ENCODE measurements at places on chromosomes 12 and 14.

DNA sequence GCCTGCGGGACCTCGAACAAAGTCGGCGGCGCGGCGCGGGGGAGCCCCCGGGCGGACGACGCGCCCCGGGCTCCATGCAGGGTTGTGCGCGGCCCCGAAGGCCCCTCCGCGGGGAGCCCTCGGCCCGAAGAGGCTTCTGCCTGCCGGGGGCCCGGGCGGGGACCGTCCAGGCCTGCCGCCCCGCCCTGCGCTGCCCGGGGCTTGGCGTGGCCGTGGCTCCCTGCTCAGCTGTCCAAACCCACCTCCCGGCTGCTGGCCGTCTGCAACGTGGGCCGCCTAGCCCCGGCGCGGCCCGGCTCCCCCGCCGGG lies 670 bp downstream of the DYRK2 start:
- no peak for DNase-seq

DNA sequence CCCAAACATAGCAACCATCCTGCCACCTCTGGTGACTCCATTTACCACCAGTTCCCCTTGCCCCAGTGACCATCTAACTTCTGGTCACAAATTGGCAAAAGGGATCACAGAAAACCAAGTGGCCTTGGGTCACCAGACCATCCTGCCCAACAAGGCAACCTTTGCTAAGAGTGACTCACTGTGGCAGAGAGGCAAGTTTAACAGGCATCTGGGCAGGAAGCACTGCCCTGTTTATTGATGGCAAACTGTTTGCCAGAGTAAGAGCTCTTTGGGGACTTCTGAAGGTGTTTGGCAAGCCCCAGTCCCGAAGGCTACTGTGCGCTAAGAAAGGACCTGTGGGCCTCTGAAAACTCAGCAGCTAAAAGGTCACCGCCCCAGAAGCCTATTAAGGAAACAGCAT lies 28.2 kb upstream of the TMEM233 start:
- no peak for DNase-seq

DNA sequence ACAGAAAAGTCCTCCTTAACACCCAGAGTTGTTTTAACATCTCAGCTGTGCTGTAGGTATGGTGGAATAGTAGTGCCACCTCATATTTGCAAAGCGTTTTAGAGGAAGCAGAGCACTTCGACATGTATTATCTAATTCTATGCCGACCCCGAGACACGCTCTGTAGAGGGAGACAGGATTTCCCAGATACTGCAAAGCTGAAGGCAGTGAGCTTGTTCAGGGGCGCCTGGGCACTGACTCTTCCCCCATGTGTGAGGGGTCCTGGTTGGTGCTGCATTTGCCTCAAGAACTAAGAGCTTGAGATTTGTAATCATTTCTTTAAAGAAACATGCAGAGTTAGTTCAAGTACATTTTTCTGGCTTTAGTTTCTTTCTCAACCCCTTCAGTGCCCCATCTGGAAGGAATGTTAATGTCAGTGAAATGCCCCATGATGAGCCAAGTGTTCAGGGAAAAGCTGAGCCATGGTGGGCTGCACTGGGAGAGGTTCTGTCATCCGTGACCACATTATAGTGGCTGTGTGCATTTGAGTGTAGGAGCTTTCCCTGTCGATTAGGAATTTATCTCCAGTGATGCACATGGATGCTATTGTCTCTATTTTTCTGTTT lies 66.3 kb downstream of the MBIP start:
- no peak for DNase-seq

DNA sequence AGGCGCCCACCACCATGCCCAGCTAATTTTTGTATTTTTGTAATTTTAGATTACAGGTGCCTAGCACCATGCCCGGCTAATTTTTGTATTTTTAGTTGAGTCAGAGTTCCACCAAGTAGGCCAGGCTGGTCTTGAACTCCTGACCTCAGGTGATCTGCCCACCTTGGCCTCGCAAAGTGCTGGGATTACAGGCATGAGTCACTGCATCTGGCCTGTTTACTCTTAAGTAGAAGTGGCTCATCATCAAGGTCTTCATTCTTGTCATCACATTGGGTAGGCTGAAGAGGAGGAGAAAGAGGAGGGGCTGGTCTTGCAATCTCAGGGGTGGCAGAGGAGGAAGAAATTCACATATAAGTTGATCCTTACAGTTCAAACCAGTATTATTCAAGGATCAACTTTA lies 152.4 kb upstream of the ATP2B1 start:
- DNase-seq: no peak

DNA sequence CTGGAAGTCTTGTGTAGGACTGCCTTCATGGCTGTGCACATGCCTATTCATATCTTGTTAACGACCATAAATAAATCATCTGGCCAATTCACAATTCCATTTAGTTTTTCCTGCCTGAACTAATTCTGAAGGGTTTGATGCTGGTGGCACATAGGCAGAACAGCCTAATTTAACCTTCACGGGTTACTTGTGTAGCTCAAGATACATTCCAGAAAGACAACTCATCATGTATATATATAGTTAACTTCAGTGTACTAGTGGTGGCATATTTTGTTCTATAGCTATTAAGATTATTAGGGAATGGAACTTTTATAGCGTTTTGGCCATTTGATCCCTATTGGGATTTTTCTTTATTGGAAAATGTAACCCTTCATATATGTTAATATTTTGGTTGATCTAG lies 31.4 kb downstream of the CFAP54 start:
- DNase-seq: no peak

GRCh38 chr12:26697217-26697616 lies 135.8 kb downstream of the ITPR2 start:
- DNase-seq: no peak

GRCh38 chr12:66066137-66066928 lies 64.2 kb downstream of the LLPH start:
- DNase-seq: no peak

GRCh38 chr14:32142754-32143437 lies 58.9 kb upstream of the RNU6-7 start:
- DNase-seq: no peak

GRCh38 chr14:91036741-91037469 lies 23.5 kb downstream of the RPS6KA5 start:
- no peak for DNase-seq

- no peak for DNase-seq
Measured at GRCh38 chr12:76197283-76197682, 112.8 kb upstream of the NAP1L1 start.

DNA sequence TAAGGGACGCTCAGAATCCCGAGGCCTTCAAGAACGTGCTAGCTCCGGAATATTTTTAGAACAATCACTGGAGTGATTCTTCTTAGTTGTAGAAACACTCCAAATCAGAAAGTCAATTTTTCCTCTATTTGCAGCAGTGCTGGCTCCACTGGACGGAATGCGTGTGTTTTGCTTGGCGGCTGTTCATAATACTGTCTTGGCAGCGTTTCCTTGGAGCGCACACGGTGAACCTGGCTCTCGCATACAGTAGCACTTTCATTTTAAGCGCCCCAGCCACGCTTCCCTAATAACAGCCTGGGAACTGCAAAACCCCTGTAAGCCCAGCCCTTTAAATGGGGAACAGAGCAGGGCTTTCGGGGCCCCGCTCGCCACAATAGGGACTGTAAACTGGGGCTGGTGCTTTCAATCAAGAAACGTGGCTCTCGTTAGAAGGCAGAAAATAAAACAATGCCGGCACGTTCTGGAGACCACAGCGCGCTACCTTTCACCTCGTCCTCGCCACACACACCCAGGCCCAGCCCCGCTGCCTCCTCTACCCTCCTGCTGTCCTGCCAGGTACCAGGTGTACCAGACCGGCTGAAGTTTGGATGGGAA lies 79.9 kb downstream of the BCL11B start:
- no peak for DNase-seq

- DNase-seq: no peak
Measured at GRCh38 chr12:124673801-124674617, 106.6 kb upstream of the NCOR2 start.

DNA sequence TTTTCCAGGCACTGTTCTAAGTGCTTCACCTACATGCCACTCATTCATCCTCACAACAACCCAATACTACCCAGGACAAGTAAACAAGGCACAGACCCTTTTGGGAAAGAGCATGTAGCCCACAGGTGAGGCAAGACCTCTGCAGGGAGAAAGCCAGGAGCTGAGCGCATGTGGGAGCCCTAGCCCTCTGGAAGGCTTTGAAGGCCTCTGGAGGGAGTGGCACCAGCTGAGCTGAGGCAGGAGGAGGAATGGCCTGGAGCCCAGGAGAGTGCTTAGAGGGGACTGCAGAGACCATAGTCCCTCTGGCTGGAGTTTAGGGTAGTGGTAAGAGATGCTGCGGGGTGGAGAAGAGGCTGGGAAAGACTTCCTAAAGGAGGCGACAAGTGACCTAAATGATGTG lies 516.5 kb downstream of the FUT8 start:
- DNase-seq: no peak

DNA sequence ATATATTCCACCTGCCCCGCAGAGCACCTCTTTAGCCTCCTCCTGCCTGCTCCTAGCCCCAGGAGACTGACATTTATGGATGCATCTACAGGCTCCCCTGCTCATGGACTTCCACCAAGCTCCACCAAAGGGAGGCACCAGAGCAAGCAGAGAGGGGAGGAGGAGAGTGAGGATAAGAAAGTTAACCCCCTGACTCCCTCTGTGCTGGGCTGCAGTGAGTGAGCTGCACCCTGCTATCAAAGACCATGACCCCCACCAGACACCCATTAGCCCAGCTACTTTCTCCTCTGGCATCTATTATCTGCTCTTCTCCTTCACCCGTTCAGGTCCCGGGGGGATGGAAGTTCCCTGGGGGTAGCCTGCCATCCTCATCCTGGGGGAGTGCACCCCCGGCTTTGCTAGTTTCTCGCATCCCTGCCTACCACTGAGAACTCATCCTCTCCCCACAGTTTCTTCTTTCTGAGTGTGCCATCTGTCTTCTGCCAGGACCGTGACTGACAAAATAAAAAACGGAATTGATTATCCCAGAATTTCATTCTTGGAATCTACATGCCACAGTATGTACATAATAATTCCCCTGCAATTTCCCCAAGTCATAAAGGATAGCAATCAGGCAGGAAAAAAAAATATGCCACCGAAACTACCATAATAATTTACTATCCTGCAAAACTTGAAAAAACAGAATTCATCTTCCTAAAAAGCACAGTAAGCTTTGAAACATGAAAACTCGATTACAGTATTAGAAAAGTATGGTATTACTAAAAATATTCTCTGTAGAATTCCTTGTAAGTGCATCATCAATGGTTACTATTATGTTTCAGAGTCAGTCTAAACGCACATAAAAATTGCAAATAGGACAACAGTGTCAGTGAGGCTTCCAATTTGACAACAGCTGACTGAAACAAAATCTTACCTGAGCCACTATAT lies 45.2 kb downstream of the FOXN3 start:
- no peak for DNase-seq

- no peak for DNase-seq
Measured at GRCh38 chr14:84857571-84857970, 672.4 kb upstream of the FLRT2 start.

DNA sequence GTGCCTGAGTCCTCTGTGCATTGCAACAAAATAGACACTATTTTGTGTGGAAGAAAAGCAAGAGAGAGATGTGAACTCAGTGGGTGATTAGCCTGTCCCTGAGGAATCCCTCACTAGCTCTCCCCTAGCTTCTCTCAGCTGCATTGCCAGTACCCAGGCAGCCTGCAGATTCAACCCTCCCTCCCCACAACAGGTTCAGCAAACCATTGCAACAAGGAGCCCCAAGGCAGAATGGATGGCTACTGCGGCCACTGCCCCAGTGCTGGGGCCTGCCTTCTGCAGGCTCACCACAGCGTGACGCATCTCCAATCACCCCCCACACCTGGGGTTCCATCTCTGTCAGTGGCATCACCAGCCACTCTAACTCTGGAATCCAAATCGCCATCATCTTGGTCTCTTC lies 2.3 kb downstream of the CRACR2A start:
- DNase-seq: no peak

GRCh38 chr12:68623984-68624383 lies 13.3 kb downstream of the RAP1B start:
- DNase-seq: no peak

- DNase-seq: no peak
Measured at GRCh38 chr12:33357181-33357580, 82.4 kb downstream of the SYT10 start.

DNA sequence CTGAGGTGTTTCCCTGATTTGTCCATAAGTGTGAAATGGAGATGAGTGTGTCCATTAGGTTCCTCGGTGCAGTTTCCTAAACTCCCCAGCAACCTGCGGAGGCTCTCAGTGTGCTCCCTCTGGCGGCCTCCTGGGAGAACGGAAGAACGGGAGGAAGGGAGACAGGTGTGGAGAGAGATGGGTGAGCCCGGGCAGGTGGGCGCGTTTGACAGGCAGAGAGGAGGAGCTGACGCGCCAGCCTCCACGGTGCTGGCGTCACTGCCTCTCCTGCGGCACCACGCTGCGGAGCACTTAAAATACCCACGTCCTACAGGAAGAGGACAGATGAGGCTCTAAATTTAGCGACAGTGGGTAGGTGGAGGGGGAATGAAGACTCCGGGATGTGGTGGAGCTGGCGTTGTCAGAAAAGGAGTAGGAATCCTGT lies 26.8 kb upstream of the PEX5 start:
- no peak for DNase-seq

GRCh38 chr14:92945544-92945943 lies 22.6 kb downstream of the CHGA start:
- DNase-seq: no peak

DNA sequence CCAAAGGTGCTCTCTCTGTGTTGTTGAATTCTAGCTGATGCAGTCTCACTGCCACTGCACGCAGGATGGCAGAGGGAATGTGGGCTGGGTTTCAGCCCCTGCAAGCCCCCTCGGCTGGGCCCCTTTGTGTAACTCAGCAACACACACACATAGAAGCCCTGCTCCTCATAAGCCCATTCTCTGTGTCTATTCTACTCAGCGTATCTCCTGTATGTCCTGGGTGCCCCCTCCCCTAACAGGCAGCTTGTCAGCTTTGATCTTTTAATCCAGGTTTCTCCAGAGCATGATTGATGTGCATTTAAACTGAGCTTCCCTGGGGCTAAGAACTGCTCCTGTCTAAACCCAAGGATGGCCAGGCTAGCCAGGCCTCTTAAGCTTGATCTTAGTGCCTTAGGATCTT lies 43.0 kb downstream of the SRRM4 start:
- DNase-seq: no peak

GRCh38 chr12:118060301-118061010 lies 523 bp downstream of the WSB2 start:
- no peak for DNase-seq

- DNase-seq: no peak
Measured at GRCh38 chr14:29352706-29353080, 575.0 kb downstream of the PRKD1 start.

- DNase-seq: no peak
Measured at GRCh38 chr14:105204931-105205672, 24.0 kb upstream of the NUDT14 start.

DNA sequence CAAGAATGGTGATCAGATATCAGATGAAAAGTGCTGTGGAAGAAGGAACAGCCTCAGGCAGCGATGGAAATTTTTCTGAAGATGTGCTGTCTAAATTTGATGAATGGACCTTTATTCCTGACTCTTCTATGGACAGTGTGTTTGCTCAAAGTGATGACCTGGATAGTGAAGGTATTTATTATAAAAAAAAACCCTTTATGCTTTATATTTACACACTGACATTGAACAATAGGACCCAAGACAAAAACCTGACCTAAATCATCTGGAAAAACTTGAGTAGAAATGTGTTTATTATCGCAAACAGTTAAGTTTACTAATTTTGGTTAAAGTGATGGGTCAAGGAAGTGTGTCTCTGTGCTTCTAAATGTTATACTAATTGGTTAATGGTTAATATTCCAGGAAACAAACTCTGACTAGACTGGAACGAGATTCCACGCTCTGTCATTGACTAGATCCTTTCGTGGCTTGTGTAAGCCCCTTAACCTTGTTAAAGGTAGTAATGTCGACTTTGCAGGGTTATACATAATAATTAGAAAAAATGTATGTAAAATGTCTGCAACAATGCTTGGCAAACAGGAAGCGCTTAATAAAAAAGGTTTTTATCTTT lies 62.7 kb downstream of the LRRK2 start:
- DNase-seq: no peak
